ENCODE measurements at places on chromosomes 5 and 9. TPM values are rescaled to one million over a fixed set of nuclear protein-coding genes. Genes with fewer than 3 reads are reported as not detected.

DNA sequence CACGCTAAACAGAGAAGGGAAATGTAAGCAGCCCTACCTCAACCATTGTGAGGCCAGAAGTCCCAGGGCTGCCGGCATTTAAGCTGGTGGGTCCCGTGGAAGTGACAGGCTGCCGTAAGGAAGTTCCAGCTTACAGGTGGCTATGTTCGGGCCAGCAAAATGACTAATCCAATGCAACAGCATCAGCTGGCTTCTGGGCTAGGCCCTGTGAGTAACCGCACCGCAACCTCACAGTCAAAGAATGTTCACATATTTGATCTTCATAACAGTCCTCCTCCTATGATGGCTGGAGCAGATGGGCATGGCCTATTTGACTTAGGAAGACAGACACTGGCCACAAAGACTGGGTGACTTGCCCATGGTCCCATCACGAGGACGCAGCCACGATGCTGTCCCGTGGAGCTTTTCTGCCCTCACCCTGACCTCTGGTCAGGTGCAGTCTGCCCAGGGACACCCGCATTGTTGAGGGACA, 88.2 kb downstream of the LIFR start:
- no peak for DNase-seq

GRCh38 chr5:6700074-6700684, 13.1 kb upstream of the TENT4A start:
- DNase-seq: no peak

DNA sequence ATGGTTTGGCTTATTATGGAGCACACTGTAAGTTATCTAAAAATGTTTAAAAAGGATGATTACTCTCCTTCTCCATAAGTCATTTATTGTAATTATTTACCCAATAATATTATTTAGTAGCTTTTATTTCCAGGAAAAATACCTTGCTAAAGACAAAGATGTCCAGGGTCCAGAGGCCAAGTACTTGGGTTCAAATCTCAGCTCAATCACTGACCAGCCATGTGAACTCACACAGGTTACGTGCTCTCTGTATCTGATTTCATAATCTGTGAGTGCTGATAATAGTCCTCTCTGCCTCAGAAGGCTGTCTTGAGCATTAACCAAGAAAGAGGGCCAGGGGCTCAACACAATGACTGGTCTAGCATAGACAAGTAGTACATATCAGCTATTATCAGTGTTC, 27.0 kb downstream of the ALDH1A1 start:
- DNase-seq: no peak

- no peak for DNase-seq
Measured at GRCh38 chr9:71306134-71306533, 184.7 kb upstream of the TRPM3 start.

The PCDHGA9 gene
- 2.6 TPM for total RNA-seq

- no peak for DNase-seq
Measured at GRCh38 chr5:138900281-138900965, 25.3 kb upstream of the LRRTM2 start.

GRCh38 chr9:16286160-16286559, 584.3 kb downstream of the BNC2 start:
- no peak for DNase-seq

GRCh38 chr9:131565369-131565768, 20.0 kb downstream of the PRRT1B start:
- no peak for DNase-seq

DNA sequence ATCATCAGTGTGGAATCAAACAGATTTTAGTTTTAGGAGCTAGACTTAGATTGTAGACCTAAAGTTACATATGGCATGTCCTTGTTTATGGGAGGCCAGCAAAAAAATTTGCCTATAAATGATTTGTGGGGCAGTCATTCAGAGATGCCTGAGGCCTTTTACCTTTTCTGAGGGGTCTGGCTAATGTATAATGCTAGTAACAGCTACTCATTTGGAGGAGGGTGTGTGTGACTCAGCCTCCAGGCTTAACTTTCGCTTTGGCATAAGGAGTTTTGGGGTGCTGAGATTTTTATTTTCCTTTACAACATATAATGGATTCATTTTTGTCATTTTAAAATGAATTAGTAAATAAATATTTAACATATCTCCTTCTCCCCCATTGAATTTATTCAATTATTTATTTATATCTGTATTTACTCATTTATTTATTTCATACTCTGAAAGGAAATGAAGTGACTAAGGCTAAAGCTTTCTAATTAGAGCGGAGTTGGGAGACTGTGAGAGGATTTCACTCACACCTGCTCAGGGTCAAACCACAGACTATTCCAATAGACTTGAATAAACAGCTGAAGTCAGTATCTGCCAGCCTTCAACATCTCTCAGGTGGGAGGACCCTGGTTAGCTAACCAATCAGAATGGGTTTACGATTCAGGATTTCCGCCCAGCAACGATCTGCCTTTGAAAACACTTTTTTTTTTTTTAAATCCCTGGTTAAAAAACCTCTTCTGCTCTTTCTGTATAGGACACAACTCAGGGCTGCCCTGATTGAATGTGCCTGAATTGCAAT, 487.5 kb upstream of the SGCD start:
- no peak for DNase-seq

DNA sequence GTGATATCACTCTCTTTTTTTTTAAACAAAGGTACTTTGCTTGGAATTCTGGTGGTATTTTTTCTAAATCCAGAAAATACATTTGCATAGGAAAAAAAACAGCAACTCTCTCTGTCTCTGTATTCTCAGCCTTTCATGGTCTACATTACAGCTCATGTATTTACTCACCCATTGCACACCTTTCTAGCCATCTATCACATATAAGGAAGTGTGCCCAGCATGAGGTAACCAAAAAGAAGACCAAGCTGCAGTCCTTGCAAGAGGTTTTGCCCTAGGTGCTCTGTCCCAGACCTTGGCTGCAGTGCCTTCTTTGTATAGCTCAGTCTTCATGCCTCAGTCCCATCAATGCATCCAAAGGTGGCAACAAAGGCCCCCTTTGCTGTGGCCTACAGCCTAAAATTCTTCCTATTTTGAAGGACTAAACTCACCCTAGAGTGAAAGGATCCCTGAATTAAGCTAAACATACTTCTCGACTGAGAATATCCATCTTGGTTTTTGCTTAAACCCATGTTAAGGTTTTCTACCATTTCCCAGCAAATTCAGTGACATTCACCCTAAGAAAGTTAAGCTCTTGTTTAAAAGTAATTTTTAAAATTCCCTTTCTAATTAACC, 446.4 kb downstream of the KIF4B start:
- DNase-seq: no peak

The CSF1R gene
- total RNA-seq: 10.4 TPM

- no peak for DNase-seq
Measured at GRCh38 chr9:93270976-93271375, 87.0 kb downstream of the WNK2 start.

DNA sequence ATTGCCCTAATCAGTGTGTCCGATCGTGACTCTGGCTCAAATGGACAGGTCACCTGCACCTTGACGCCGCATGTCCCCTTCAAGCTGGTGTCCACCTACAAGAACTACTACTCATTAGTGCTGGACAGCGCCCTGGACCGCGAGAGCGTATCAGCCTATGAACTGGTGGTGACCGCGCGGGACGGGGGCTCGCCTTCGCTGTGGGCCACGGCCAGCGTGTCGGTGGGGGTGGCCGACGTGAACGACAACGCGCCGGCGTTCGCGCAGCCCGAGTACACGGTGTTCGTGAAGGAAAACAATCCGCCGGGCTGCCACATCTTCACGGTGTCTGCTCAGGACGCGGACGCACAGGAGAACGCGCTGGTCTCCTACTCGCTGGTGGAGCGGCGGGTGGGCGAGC, 1.4 kb downstream of the PCDHA13 start:
- no peak for DNase-seq

The PLGRKT gene
- 6.7 TPM for total RNA-seq

The ISL1 gene
- 6.8 TPM for total RNA-seq

DNA sequence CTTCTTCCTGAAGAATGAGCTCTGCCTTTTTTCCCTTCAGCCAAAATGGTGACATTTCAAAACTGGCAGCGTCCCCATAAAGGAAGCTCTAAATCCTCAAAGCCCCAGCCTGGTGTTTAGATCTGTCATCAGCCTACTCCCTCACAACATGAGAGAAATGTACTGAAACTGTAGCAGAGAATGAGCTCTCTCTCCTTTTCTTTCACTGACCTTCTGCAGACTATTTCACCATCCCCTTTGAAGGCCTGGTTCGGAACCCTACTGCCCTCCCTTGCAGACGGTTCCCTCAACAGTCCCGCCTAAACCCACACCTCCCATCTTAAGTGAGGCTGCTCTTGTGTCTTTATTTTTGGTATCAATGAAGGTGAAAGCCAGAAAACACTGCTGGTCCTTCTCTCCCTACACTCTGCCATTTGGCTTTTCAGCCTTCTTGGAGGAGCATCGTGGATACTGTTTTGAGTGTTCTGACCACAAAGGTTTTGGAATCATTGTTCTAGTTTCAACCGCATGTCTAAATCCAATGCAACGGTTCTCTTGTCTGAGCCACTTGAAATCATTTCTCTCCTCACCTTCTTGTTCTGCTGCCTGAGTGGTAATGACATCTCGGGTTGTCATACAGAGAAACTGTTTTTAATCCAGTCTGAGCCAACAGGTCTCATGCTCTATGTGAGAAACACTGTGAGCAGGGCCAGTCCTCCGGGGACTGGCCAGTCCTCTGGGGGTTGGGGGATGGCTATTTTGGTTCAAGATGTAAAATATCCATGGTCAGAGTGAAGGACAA, 39.0 kb downstream of the ITK start:
- no peak for DNase-seq

DNA sequence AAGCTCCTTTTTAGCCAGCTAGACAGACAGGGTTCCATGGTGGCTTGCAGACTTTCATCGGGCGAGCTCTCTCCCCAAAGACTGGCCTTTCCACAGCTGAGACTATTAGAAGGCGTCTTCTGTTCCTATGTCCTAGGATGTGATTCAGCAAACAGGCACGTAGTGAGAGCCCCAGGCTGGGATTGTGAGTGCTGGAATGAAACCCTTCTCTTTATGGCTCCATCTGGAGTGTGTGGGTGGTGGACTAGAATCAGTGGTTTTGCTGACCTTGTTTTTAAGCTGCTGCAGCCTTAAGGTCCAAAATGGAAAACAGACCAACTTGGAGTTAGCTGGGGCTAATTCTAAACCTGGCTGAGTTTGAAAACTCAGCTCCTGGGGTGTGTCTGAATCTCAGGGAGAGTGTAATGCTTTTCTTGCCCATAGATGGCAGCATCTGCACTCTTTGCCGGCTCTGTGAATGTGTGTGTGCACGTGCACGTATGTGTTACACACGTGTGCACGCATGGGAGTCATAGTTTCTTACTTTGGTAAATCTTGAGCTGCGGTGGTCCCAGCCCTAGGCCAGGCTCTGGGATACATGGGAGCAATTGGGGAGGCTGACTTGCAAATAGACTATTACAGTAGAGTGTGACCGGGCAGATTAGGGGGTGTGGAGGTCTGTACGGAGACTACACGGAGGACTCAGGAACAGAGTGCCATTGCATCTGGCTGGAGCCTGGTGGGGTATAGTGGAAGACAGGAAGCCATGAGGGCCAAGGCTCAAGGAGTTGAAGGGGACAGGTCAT, 10.7 kb downstream of the GSN start:
- DNase-seq: no peak

The NDUFB6 gene
- total RNA-seq: 11.3 TPM

GRCh38 chr9:34547960-34548611, 25.3 kb upstream of the ENHO start:
- peak; percentile 88 for DNase-seq

The PCDHB1 gene
- total RNA-seq: 0.09 TPM

DNA sequence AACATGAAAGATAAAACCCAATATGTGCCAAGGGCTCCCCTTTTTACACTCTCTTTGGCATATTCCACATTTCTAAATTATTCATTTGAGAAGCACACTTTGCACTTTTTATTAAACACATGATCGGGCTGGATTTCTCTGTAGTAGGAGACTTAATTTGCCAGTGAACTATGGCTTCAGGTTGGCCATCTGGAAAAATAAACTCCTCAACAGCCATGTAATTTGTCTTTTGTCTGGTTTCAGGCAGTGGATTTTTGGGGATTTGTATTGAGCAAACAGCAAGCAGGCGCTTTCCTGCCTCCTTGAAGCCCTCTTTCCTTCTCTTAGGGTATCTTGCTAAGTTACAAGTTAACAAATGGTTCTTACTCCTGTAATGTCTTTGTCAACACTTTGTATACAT, 73.0 kb upstream of the DMRTA1 start:
- DNase-seq: no peak

The LCN12 gene
- 2.8 TPM for total RNA-seq

- no peak for DNase-seq
Measured at GRCh38 chr9:89755821-89756220, 151.0 kb downstream of the GADD45G start.

DNA sequence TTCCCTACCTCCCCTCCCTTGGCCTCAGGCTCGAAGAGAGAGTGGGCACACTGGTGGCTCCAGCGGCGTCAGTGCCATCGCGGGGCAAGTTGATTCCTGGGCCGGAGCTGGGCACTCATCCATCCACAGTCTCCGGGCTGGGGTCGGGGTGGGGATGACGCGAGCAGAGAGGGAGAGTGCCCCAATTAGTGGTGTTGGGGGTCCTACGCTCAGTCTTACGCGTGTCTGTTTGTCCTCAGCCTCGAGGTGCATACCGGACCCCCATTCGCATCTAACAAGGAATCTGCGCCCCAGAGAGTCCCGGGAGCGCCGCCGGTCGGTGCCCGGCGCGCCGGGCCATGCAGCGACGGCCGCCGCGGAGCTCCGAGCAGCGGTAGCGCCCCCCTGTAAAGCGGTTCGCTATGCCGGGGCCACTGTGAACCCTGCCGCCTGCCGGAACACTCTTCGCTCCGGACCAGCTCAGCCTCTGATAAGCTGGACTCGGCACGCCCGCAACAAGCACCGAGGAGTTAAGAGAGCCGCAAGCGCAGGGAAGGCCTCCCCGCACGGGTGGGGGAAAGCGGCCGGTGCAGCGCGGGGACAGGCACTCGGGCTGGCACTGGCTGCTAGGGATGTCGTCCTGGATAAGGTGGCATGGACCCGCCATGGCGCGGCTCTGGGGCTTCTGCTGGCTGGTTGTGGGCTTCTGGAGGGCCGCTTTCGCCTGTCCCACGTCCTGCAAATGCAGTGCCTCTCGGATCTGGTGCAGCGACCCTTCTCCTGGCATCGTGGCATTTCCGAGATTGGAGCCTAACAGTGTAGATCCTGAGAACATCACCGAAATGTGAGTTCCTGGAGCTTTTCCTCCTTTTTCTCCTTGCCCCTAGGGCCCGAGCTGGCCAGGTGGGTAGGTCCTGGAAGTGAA, 861 bp downstream of the NTRK2 start:
- DNase-seq: peak; percentile 28

GRCh38 chr9:125466411-125466810, 204.8 kb downstream of the GAPVD1 start:
- DNase-seq: no peak

GRCh38 chr9:127816728-127817127, 14.0 kb downstream of the FPGS start:
- DNase-seq: no peak

The SLC36A2 gene
- total RNA-seq: not detected

The DAB2IP gene
- 24.5 TPM for total RNA-seq

DNA sequence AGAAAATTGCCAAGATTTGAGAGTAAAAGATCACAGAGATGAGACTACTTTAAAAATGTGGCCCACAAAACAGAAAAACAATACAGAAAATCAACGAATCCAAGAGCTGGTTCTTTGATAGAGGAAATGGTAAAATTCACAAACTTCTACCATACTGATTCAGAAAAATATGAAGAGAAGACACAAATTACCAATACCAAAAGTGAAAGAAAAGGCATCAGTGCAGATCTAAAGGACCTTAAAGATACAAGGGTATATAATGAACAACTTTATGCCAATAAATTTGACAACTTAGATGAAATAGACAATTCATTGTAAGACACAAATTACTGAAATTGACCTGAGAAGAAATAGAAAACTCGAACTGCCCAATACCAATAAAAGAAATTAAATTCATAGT, 24.4 kb upstream of the SLC1A1 start:
- DNase-seq: no peak
